ENCODE measurements at places on chromosomes 3 and 15.
A peak's percentile ranks its signal among the peaks of the same experiment; 100 is the strongest.

DNA sequence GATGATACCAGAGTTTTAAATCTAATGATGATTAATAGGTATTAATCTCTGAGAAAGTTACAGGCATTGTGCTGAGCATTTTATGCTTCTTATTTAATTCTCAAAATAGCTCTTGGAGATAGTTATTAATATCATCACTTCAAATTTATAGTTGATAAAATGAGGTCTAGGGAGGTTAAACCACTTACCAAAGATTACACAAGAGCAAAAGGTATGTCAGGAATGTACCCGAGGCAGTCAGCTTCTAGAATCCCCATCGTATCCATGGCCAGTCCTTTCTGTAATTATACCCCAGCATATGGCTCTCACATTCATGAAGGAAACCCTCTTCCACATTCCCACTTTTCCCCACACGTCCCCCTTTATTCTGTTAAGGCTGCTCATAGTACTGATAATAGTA is 421.3 kb downstream of the PYDC2 start:
- no peak for DNase-seq

GRCh38 chr3:12302564-12302963 is 13.7 kb downstream of the PPARG start:
- no peak for DNase-seq

GRCh38 chr15:68313501-68314410 is 36.2 kb downstream of the FEM1B start:
- DNase-seq, result peak; percentile 12

GRCh38 chr15:55247311-55247710 is 42.3 kb downstream of the RAB27A start:
- no peak for DNase-seq
